ENCODE measurements at places on chromosomes 16 and 17.
A peak's percentile ranks its signal among the peaks of the same experiment; 100 is the strongest.

GRCh38 chr16:72886346-72886974 is 161.5 kb downstream of the ZFHX3 start:
- no peak for DNase-seq

- DNase-seq: peak; percentile 48
Observed at GRCh38 chr17:69047368-69048263, 13.1 kb downstream of the ABCA9 start.

GRCh38 chr17:57572600-57572999 is 172.5 kb downstream of the CCDC182 start:
- peak; percentile 82 for DNase-seq

GRCh38 chr17:82781894-82782274 is 30.0 kb downstream of the TBCD start:
- peak; percentile 86 for DNase-seq

DNA sequence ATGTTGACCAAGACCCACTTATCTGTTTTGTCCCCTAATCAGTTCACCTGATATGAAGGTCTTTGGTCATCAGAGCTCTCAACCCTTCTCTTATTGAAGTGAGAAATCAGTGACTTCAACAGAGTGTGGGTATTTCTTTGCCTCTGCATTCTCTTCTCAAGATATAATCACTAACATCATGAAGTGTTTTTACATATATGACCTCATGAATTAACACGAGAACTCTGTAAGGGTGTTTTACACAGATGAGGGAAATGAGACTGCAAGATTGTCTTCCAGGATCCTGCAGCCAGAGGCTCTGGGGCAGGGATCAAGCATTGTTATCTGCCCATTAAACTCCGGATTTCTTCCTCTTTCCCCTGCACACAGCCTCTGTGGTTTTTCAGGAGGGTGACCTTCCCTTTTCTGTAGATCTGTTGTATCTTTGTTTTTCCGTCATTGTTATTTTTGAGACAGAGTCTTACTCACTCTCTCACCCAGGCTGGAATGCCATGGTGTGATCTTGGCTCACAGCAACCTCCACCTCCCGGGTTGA is 22.7 kb downstream of the LCMT1 start:
- no peak for DNase-seq

DNA sequence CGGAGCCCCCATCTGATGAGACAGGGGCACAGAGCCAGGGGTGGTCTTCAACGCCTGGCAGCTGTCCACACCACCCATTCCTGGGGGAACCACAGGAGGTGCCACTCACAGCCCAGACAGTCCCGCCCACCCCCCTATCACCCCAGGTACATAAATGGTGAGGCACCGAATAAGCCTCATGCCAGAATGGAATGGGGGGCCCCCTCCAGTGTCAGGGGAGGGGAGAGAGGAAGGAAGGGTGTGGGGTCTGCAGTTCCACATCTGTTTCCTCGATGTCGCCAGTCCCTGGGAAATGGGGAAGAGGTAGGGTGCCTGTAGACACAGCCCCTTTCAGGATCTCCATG is 1.7 kb downstream of the TMC6 start:
- no peak for DNase-seq

GRCh38 chr17:82103553-82104451 is 5.8 kb upstream of the FASN start:
- no peak for DNase-seq

Data from gastrocnemius medialis (tissue), 4 donors.